HFFc6 (cell line): ENCODE measurements at places on chromosomes 3 and 15. TPM values are rescaled to one million over a fixed set of nuclear protein-coding genes. Genes with fewer than 3 reads are reported as not detected.

- no peak for DNase-seq
Observed at GRCh38 chr3:53092942-53093341, 37.3 kb downstream of the RFT1 start.

GRCh38 chr3:159817126-159817525 is 171.5 kb upstream of the IL12A start:
- DNase-seq: no peak

- no peak for DNase-seq
Observed at GRCh38 chr3:82376883-82377282, 615.4 kb upstream of the GBE1 start.

GRCh38 chr15:64284042-64284441 is 71.9 kb downstream of the CSNK1G1 start:
- DNase-seq: peak; percentile 27

DNA sequence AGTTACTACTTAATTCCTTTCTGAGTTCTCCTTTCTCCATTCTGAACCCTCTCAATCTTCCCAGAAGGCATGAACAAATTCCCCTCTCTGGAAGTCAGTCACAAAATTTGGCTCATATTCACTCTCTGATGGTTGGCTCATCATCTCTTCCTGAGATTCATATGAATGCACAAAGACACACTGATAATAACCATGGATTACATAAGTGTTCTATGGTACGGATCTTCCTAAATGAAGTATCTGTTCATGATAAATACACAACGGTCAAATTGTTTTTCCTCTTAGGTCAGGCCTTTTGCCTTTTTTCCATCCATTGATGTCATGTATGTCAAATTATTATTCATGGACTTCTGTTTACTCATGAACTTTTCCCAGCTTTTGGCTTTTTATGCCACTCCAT is 162.6 kb downstream of the P2RY1 start:
- no peak for DNase-seq

GRCh38 chr3:54123003-54123775 is 837 bp downstream of the CACNA2D3 start:
- DNase-seq: no peak

- peak; percentile 32 for DNase-seq
Observed at GRCh38 chr3:17643691-17644090, 98.7 kb downstream of the TBC1D5 start.

DNA sequence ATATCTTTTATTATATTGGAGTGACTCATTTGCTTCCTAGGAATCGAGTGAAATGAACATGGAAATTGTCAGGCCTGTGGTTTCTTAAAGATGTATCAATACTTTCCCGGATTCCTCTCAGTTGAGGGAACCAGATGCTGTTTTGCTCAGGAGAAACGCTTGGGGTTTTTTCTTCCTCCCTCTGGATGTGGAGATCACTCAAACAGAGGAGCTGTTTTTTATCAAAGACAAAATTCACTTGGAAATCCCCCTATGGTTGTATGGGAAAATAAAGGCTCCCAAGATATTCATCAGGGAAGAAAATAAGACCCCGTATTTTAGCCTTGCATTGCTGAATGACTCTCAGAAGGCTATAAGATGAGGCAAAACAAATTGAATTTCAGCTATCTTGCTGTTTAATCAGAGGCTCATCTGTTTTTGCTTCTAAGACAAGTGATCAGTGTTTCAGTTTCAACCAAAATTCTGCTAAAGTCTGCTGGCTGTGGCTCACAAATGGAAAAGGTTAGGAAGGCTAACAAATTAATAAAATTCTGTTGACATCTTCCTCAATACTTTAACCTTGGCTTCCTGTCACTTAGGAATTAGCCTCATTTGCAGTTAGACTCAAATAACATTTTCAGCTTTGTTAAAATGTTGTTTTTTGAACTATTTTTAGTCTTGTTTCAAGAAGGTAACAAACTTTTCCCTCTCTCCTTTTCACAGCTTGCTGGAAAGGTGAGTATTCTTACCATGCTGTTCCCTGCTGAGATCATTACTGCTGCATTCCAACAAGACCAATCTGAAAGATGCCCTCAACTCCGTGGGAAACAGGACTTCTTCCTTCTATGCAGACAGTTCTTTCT is 83.6 kb downstream of the COL6A5 start:
- DNase-seq: no peak

DNA sequence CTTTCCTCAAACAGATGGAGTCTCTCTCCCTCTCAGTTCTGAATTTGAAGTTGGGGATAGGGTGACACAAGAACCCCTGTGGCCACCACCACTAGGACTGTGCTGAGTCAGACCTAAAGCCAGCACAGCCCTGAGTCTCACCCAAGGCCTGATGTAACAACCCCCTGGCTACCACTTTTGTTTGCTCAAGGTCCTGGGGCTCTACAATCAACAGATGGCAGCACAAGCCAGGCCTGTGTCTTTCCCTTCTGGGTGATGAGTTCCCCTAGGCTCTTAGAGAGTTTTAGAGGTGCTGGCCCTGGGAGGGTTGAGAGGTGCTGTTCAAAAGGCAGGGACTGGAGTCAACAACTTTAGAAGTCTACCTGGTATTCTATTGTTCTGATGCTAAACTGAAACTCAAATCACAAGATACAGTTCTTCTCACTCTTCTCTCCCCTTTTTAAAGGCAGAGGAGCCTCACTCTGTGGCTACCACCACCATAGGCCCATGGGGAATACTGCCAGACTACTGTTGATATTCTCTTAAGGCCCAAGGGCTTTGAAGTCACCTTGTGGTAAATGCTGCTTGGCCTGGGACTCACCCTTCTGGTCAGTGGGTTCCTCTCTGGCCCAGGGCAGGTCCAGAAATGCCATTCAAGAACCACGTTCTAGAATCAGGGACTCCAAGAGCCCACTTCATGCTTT is 6.5 kb downstream of the OR5K4 start:
- DNase-seq: no peak

- no peak for DNase-seq
Observed at GRCh38 chr15:47405365-47406162, 311.7 kb upstream of the SEMA6D start.

DNA sequence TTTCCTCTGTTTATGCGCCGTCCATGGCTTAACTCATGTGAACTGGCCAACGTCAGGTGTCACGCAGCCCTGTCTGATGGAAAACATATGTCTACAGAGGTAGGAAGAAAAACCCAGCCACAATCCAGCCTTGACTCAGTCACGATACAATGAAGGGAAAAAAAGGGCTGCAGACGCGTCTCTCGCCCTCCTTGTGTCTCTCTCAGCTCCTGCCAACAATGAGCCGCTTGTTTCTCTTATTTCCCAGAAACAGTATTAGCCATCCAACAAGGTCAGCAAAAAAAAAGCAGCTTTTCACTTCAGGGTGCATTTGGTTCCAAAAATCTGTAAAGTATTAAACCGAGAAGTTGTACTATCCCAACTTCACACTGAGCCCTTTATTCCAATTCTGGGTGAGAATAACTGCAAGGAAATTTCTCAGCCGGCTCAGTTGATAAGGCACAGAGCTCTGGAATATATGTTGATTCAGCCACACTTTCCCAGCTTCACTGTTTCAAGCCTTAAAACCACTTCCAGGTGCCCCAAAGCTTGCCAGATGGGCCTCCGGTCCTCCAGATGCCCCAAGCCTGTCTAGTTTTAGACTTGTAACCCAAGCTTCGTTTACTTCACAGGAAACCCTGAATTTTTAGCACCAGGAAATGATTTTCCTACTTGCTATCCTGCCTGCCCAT is 79.4 kb downstream of the TM4SF4 start:
- peak; percentile 55 for DNase-seq

DNA sequence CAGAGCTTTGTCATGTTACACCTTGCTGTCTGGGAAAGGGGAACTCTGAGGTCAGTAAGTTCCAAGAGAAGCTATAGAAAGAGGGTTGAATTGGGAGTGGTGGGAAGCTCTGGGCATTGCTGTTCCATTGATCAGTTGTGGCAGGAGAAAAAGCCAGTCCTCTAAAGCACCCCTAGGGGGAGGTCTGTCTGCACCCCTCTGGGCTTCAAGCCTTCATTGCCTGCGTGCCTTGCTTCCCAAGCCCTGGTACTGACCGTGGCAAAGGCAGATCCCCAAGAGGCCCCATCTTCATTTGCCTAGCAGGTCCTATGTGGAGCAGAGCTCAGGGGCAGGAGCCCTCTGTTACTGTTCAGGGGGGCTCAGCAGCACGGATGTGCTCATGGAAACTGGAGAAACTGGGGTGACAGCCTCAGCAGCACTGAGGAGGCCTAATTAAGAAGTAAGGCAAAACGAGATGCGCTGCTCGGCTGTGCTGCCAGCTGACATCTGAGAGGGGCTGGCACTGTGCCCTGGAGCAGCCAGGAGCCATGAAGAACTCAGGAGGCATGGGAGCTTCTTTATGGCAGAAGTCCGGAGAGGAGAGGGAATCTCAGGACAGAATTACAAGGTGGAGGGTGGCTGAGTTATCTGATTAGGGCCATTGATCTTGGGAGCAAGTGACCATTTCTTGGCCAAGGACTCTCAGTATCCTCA is 270.9 kb downstream of the RPLP1 start:
- no peak for DNase-seq

DNA sequence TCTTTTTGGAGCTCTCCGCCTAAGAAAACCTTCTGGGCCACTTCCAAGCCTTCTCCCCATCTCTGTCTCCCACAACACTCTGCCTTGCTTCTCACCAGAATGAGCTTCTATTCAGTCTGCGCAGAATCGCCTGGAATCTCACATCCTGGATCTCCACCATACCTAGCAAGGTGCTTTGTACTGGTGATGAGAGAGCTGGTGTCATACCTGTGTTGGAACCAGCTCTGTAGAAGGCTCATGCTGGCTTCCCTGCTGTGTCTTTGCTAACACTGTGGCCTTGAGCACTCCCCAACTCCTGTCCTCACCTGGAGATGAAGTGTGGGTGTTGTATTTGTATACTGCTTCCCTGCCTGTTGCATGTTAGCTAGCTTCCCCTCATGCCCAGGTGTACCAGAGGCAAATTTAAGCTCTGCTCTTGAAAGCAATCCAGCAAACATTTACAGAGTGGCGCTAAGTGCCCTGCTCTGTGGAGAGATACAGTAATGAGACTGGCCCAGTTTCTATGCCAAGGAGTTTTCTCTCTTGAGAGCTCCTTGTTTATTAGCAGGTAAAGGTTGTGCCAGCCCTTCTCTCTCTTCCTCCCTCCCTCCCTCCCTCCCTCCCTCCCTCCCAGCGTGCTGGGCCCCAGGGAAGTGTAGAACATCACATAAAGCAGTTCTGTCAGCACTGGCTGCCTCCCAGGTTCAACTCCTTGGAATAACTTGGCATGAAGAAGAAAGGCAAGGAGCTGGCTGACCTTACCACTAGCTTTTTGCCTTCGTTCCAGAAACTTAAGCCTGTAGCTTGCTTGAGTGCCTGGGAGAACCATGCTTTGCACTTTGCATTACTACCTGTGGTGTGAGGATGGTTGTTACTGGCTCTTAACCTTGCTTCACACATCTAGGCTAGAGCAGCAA is 54.9 kb downstream of the TRIM71 start:
- DNase-seq: peak; percentile 2

- peak; percentile 38 for DNase-seq
Observed at GRCh38 chr3:119297169-119297568, 3.0 kb downstream of the ARHGAP31 start.

DNA sequence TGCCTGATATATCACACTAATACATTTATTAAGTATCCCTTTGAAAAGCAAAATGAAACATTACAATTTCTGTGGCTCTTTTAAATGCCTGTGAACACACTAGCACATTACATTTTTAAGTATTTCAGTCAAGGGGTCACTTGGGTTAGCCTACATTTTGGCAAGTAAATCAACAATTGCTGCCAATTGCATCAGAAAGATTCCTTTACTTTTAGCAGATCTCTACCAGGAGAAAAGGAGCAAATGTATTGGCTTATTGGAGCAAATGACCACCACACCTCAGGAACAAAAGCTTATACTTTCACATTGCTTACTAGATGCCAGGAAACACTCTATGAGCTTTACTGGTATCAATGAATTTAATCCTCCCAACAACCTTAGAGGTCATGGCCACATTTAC is 947.1 kb downstream of the FHIT start:
- no peak for DNase-seq

DNA sequence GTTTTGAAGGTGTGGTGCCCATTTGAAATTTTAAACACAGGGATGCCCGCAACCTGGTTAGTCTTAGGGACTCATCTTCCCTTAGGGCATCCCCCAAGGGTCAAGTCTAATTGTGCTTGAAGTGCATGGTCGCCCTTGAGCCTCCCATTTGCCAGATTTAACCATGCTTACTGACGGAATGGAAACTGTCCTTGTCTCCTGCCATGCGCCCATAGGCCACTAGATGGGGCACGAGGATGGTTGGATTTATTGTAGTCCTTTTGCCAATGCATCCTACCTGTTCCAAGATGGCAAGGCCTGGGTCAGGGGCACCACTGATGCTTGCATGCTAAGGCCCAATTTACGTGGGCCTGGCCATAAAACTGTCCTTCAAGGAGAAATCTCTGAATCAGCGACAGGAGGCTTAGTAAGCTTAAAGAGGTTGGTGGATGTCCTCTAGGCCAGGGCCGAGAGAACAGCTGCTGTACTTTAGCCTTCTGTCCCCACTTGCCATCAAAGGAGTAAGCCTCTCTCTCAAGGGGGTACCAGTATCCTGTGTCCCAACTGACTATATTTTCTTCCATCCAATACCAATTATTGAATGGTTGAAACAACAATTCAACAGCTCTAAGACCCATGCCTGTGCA is 355.4 kb downstream of the OTOL1 start:
- DNase-seq: peak; percentile 30

DNA sequence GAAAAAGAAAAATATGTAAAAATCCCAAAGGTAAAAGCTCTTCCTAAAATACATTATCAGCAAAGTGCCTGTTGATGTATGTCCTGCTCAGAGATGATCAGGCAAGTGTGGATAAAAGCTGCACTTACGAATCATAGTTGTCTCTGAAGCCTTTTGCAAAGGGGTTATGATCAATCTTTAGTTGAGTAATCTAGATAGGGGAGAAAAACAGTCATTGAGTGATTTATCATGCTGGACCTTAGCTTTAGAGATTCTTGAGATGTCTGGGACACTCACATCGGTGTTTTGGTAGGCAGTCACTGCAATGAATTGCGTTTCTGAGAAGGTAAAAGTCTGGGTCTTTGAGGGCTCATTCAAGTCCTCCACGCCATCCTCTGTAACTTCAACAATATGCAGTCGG is 3.7 kb downstream of the EOMES start:
- no peak for DNase-seq

GRCh38 chr3:155946178-155946577 is 75.7 kb downstream of the GMPS start:
- DNase-seq: peak; percentile 77

DNA sequence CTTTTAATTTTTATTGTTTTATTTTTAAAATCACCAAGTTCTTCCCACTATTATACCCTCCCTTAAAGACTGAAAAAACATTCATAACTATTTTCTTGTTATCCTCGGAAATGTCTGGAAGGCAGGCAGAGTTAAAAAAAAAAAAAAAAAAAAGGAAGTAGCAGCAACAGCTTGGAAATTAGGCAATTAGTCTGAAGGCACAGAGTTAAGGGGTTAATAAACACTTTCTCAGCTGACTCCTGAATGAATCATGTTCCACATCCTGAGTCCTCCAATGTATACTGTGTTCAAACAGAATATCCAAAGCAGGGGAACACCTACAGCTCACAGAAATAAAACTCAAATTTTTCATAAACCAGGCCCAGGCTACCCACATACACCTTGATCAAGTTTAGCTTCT is 5.8 kb downstream of the HEXA start:
- no peak for DNase-seq

Gene CIB2
- 0.85 to 1.8 TPM (median 1.4 TPM) in 3 replicates for total RNA-seq

Gene CPNE9
- total RNA-seq: not detected in 3 replicates

Gene GABRR3
- total RNA-seq: not detected in 2 replicates

Gene ECE2
- total RNA-seq: not detected in 3 replicates

Gene TTLL13
- total RNA-seq: not detected in 2 replicates

Gene SLC2A2
- not detected in 3 replicates for total RNA-seq

Gene ANKUB1
- total RNA-seq: not detected in 2 replicates

Gene ATP13A5
- total RNA-seq: not detected in 3 replicates

Gene LTK
- total RNA-seq: 0.24 to 1.4 TPM (median 0.29 TPM) in 3 replicates

Gene PRSS50
- not detected in 3 replicates for total RNA-seq

Gene RASGRP1
- total RNA-seq: 0.46 to 1.1 TPM (median 0.82 TPM) in 3 replicates

Gene CSTA
- total RNA-seq: 0.37 and 0.88 TPM in 2 replicates
